ENCODE measurements at places on chromosomes 1 and 21.

DNA sequence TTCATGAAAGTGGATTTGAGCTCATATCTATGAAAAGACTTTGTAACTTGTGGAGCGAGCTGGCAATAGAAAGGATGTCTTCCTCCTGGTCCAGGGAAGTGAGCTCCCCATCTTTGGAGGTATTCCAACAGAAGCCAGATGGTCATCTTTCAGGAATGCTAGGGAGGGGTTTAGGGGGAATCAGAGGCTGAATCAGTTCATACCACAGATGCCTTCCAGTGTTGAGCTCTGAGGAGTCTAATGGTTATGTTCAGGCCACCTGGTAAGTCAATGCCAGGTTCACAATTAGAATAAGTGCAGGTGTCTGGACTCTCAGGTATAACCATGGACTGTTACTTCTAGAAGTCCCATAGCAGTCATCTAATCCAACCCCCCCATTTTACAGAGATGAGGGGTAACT lies 119.1 kb downstream of the ACTL8 start:
- DNase-seq = no peak

DNA sequence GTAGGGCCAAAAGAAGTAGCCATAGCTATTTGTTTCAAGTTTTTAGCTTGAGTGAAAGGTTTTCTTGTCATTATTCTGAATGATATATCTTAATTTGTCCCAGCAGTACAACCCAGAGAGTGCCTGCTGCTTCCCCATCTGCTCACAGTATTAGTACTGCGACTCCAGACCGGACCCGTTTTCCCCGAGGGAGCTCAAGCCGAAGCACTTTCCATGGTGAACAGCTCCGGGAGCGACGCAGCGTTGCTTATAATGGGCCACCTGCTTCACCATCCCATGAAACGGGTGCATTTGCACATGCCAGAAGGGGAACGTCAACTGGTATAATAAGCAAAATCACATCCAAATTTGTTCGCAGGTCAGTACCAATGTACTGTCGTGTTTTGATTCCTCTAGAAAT lies 37.2 kb upstream of the C1orf115 start:
- DNase-seq = no peak

- no peak for DNase-seq
These were observed 121.2 kb downstream of the LTN1 start for GRCh38 chr21:28871388-28872010.

- peak; percentile 88 for DNase-seq
These were observed 4.9 kb upstream of the POFUT2 start for GRCh38 chr21:45292399-45293219.

- no peak for DNase-seq
These were observed 16.3 kb downstream of the RPS6KC1 start for GRCh38 chr1:213067352-213067751.

- peak; percentile 79 for DNase-seq
These were observed at the start of gene TLCD4 for GRCh38 chr1:95117207-95118066. Gene TLCD4, plus strand, starts transcription at chr1:95117355. Its CDS starts 26,547 bp downstream, at chr1:95143902.

DNA sequence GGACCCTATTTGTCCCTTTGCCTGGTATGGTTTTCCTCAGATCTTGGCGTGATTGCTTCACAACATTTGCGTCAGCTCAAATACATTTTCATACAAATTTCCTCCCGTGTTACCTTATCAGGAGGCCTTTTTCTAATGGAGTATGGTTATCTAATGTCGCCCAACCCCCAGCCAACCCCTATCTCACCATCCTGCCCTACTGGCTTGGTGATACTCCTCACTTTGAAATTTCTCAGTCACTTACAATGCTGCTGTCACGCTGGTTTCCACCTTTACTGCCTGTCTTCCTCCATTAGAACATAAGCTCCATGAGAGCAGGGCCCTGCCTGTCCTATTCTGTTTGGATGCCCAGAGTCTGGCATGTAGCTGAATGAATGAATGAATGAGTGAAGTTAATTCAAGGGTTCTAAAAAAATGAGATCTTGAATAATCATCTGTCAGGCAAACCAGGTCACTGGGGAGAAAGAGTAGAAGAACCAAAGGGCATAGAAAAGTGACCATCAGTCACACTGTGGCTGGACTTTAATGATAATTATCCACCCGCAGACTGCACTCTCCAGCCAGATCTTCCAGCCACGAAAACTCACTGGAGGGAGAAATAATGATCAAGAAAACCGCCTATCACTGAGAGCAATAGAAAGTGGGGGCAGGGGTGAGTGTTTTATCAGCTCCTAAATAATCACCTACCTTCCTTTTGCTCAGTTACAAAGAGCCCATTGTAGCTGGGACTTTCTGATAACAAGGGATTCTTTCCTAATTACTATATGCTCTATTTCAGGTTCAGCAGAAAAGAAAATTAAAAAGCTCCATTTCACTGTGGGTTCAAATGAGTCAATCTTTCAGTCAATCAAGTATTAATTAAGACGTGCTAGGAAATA lies 21.3 kb downstream of the KIAA0040 start:
- DNase-seq = no peak

GRCh38 chr1:90945287-90945686 lies 76.5 kb downstream of the ZNF644 start:
- DNase-seq = no peak

GRCh38 chr21:23217597-23217996 lies 2219.4 kb downstream of the NCAM2 start:
- DNase-seq = no peak

DNA sequence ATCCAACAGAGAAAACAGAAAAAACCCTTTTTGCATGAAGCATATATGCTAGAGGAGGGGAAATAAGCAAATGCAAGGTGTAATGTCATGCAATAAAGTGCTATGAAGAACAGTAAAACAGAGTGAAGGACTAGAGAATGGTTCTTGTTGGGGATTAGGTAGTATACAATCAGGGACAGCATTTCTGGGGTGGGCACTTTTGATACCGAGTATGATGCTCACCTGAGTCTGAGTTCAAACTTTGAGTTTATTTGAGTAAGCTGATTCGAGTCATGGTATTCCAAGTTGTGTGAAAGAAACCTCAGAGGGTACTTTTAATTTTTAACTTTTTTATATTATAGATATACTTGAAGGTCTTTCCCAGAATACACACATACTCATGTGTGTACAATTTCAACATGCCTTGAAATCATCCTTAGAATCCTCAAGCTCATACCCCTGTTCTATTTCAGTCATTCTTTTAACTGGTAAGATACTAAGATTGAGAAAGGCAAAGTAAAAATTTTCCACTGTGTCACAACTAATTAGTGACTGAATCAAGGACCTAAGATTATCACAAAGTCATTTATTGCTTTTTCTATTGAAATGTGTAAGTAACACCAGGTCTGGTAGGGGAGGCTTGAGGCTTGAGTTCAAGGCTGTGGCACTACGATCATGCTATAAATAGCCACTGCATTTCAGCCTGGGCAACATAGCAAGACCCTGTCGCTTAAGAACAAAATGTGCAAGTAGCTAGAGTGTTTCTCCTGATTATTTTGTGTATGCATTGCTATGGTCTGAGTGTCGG lies 12.1 kb downstream of the LRRC8B start:
- DNase-seq = no peak

- DNase-seq = no peak
These were observed 11.4 kb upstream of the RGS16 start for GRCh38 chr1:182615468-182616129.

DNA sequence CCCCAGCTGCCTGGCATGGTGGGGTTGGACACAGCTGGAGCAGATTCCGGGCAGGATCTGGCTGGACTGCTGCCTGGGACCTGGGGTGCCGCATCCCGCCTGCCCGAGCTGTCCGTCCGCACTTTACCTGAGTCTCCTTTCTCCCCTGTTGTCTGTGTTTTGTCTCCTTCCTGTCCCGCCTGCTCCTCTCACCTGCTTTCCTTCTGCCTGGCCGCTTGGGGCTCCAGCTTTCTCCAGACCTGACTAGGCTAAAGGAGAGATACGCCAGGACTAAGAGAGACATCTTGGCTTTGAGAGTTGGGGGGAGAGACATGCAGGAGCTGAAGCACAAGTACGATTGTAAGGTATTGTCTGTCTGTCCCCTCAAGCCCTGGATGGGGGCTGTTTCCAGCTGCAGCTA lies 73.3 kb downstream of the ARHGEF10L start:
- no peak for DNase-seq

DNA sequence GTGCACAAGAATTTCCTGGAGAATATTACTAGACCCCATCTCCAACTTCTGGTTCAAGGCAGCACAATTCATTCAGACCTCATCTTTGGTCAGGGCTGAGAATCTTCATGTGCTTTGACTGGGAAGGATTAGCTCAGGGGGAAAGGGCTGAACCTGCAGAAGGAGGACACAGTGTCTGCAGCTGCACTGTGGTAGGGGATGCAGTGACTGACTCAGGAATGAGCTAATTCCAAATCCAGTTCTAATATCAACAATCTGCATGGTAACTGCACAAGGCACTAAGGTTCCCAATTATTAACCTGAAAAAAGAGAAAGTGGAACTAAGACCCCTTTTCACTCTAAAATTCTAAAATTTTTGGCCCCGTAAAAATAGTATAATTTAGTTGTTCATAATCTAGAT lies 31.6 kb downstream of the TTLL7 start:
- no peak for DNase-seq
